SW 1271 (cell line): ENCODE measurements at places on chromosomes 11 and 22.

DNA sequence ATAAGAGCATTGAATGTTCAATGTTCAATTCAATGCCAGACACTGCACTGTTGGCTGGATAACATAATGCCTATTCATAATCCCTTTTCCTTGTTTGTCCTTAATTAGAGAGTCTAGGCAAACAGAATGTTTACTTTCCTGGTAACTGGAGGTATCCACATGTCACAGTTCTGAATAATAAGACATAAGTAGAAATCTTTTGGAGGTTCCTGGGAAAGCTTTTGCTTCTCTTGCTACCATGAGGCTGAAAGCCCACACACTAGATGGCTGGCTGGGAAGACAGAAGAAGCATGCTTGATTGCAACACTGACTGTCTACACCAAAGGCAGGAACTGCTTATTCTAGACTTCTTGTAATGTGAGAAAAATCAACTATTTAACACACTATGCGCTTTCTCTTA lies 79.5 kb downstream of the GAB2 start:
- no peak for DNase-seq

DNA sequence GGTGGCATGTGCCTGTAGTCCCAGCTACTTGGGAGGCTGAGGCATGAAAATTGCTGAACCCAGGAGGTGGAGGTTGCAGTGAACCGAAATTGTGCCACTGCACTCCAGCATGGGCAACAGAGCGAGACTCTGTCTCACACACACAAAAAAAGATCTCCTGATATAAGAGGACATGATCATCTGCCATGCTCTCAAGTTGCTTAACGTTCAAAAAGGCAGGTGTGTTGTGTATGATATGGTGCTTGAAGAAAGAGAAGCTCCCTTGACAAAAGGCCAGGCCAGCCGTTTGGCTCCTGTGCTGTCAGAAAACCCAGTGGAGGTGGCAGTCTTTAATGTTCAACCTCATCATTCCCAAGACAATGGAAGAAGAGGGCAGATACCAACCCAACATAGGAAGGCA lies 117.3 kb upstream of the PLET1 start:
- DNase-seq = no peak

GRCh38 chr11:118671254-118671653 lies 8.2 kb downstream of the TREH start:
- DNase-seq = no peak

- DNase-seq = no peak
Observed at GRCh38 chr11:73997120-73997770, 11.6 kb downstream of the UCP3 start.

DNA sequence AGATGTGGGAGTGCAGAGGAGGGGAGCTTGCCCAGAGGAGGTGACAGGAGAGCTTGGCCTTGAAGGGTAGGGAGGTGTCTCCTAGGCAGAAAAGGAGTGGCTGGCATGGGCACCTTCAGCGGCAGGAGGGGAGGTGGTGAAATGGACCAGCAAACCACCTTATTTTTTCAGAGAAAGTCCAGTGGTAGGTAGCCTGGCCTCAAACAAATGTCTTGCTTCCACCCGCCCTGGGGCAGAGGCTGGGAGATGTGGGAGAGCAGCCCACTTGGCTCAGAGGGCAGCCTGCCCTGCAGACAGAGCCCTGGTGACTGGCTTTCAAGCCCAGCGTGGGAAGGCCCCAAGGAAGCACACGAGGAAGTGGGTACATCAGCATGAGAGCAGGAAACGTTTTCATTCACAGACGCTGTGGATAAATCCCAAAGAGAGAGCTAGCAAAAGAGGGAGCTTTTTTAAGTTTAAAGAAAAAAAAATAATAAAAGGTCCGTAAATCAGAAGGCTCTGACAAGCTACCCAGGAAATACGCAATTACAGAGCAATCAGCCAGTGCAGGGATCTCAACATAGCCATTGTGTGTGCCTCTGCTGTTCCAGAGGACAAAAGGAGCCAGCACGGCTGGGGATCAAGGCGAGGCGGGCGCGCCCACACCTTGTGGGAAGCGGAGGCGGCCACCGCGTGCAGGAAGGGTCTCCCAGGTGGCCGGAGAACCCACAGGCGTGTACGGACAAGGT lies 238.7 kb upstream of the PLET1 start:
- no peak for DNase-seq

GRCh38 chr22:41092847-41093411 lies 537 bp downstream of the EP300 start:
- peak; percentile 44 for DNase-seq

- DNase-seq = no peak
Observed at GRCh38 chr22:38638216-38638615, 18.0 kb downstream of the FAM227A start.

- no peak for DNase-seq
Observed at GRCh38 chr22:38965614-38966379, 8.4 kb downstream of the APOBEC3A start.

DNA sequence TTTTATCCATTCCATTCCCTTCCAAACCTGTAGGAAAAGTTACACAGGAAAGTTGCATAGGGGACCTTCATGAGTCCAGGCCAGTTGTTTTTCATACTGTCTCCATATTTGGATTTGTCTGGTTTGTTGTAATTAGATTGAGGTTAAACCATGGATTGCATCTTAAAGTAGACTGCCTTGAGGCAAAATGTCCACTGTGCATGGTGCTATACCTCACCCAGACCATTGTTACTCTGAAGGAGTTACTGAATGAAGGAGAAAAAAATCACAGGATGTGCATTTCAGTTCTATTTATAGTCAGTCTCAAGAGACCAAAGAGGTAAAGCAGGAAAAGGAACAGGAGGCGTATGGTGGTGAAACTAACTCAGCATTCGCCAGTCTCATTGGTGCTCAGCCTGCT lies 29.6 kb upstream of the L3MBTL2 start:
- no peak for DNase-seq

GRCh38 chr22:23604939-23605712 lies 25.0 kb upstream of the IGLL1 start:
- DNase-seq = no peak

DNA sequence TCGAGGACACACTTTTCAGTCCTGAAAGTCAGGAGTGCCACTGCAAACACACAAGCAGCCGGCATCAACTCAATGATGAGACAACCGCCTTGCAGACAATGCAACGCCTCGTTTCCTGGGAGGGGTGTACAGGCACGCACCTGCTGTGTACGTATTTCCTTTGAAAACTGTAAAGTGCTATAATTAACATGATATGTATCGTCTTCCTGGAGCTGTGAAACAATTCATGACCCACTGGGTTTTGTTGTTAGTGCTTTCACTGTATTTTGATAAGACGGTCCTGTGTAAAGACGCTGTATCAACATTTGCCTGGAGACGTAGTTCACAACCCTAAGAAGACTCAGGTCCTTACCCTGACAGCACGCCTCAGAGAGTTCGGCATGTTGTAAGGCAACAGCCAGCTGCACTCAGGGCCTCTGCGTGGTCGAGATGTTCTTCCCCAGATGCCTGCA lies 105.7 kb upstream of the ANO1 start:
- no peak for DNase-seq

DNA sequence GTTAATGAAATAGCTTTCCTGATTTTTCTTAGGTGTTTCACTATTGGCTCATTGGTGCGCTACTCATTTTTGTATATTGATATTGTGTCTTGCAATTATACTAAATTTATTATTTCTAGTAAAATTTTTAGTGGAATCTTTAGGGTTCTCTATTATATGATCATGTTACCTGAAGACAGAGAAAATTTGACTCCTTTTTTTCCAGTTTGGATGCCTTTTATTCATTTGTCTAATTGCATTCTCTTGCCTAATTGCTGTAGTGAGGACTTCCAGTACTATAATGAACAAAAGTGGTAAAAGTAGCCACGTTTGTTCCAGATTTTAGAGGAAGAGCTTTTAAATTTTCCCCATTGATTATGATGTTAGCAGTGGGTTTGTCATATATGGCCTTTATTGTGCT lies 114.0 kb upstream of the SERPIND1 start:
- DNase-seq = no peak

DNA sequence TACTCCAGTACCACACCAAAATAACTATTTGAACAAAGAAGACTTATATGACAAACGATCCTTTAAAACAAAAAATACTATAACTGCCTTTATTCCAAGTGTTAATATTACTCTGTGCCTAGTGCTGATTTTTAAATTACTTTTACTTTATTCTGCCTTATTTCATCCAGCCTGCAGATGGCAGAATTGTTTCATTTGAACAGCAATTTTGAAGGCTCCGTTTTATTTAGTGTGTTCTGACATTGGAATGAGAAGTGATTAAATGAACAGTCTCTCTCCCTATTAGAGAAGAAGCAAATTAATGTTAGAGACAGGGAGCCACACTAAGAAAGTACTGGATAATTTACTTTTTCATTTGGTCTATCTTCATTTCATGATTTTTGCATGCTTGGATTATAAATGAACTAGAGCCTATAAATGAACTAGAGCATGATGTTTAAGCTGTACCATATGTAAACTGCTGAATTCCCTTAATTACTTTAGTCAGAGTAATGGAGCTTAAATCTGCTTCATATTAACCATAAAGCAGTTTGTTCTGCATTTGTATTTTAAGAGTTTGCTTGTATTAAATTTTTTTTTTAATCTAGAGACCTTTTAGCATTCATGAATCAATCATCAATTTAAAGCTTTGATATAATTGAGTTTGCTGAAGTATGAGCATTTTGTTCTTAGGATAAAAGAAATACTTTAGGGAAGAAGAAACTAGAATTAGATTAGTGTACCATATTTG lies 9.8 kb downstream of the PDHX start:
- peak; percentile 12 for DNase-seq

DNA sequence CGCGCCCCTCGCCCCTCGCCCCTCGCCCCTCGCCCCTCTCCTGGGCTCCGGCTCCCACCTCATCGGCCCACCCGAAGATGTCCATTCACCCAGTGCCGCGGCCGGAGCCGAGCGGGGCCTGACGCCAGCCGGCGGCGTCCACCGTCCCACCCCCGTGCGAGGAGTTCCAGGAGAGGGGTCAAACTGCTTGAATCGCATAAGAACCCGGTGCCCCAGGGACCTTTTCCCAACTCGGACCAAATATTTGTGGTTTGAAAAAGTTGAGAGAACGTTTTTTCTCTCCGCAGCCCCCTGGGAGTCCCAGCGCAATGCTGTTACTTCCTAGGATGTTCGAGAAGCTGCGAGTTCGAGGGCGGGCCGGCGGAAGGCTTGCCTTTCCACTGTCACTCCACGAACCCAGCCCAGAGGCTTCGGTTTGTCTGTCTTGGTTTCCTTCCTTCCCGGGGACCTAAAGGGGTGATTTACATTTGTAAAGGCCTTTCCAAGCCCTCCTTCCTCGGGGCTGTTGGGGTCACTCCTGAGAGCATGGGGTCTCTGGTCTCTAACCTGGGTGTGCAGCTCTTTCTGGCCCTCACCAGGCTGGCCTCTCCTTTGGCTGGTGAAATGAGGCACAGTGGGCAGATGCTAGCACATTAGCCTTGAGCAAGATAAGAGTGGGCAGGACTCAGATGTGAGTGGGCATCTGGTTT lies 38.0 kb downstream of the ETS1 start:
- no peak for DNase-seq

DNA sequence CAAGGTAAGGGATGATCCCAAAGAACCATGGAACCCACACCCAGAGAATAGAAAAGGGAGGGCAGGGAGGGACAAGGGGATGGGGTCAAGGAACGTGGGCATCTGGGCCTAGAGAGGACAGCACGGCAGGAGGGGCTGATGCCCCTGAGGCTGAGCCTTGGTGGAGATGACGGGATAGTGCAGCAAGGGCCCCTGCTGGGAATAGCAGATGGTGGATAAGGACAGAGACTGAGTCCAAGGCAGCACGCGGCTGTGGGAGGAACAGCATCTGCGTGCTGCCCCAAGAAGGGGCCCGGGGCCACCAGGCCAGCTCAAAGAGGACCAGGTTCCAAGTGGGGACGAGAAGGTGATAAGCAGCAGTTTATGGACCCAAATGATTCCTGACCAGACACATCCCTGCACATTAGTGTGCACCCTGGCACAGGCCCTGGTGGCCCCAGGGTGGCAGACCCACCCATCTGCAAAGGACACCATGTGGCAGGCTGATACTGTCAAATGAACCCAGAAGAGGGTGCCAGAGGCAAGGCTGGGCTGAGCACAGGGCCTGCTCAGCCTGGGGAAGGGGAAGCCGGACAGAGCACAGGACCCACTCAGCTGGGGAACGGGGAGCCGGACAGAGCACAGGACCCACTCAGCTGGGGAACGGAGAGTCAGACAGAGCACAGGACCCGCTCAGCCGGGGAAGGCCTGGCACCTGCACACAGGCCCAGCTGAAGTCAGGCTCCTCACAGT lies 12.8 kb upstream of the TESMIN start:
- DNase-seq = no peak

- no peak for DNase-seq
Observed at GRCh38 chr11:94332814-94333213, 28.4 kb downstream of the IZUMO1R start.

GRCh38 chr22:49953027-49953679 lies 7.4 kb upstream of the PIM3 start:
- no peak for DNase-seq

GRCh38 chr22:20740222-20740951 lies 33.5 kb upstream of the SERPIND1 start:
- DNase-seq = no peak

GRCh38 chr11:30326906-30327305 lies 4.0 kb downstream of the ARL14EP start:
- no peak for DNase-seq

DNA sequence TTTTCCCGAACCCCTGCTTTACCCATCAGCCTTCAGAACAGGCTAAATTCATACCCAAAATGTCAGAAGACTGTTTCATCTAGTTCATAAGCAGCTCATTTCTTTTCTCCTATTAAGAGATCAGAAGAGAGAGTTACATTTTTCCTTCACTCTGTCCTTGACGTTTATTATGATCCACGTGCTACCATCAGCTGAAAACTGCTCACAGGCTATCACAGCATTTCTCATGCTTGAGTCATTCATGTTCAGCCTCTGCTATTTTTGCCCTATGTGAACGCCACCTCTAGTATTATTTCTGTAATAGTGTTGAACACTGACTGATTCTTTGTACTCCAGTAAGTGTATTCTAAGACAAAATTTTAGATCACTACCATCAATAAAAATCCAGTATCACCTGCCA lies 51.9 kb downstream of the SLC1A2 start:
- no peak for DNase-seq

GRCh38 chr11:40294349-40294735 lies 1165.1 kb downstream of the LRRC4C start:
- DNase-seq = no peak

GRCh38 chr11:34536056-34536455 lies 22.5 kb upstream of the ELF5 start:
- DNase-seq = no peak

DNA sequence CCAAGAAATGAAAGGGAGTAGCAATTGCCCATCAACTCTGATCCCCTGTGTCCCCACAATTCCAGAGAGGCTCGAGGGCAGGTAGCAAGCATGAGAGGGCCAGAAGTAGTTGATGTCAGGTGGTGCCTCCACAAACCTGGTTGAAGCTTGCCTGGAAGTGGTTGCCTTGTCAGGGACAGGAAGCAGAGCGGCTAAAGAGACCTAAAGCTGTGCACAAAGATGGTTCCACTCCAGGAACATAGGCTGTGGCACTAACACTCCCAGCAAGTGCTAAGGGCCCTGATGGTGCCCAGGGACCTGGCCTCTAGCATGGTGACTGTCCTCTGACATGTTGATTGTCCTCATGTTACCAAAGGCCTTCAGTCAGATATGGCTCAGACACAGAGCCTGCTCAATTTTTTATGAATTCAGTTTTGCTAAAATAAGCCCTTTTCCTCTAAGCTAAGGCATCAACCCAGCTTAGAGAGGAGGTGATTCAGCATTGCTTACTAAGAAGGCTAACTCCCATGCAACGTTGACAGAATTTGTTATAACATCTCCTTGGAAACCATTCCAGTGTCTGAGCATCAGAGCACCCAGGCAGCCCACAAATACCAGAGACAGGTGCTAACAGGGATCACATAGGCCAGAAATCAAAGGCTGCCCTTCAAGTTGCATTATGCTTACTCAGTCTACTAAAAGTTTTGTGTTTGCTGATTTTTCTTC lies 196.3 kb upstream of the ARHGAP20 start:
- no peak for DNase-seq
